Chondrocyte (in vitro differentiated cells): ENCODE measurements at places on chromosomes 2 and 18.

DNA sequence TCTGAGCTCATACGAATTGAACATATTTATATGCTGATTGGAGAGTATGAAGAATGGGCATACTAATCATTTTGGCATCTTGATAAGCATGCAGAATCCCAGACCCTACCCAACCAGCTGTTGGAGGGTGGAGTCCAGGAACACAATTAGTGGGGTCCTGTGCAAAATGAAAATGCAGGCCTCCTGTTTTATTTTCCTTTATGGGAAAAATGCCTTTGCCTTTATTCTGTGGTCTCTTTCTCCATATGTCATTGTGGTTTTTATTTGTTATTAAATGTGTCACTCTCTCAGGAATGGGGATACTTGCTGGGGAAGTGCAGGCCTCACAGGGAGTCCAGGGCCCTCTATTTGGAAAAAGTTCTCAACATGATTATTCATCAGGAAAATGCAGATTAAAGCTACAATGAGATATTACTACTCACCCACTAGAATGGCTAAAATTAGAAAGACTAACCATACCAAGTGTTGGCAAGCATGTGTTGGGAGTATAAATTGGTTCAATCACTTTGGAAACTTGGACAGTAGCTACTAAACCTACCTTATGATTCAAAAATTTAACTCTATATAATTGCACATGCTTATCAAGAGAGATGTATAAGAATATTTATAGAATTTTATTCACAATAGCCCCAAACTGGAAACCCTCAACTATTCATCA, 223.1 kb upstream of the FBXO11 start:
- DNase-seq = no peak
- H3K27me3 ChIP-seq = no peaks in the 10 kb centered on the region
- no peaks in the 10 kb centered on the region for H3K36me3 ChIP-seq
- H3K4me3 ChIP-seq = no peak overlapping the region
- H3K27ac ChIP-seq = no peak overlapping the region

- H3K36me3 ChIP-seq = no peaks in the 10 kb centered on the region
- no peak overlapping the region for H3K27ac ChIP-seq
Observed at GRCh38 chr2:95311815-95312542, 14.8 kb downstream of the KCNIP3 start.

GRCh38 chr2:72678024-72678423, 147.8 kb downstream of the EXOC6B start:
- no peaks in the 10 kb centered on the region for H3K36me3 ChIP-seq
- H3K4me1 ChIP-seq = peaks cover 44% of the 10 kb centered on the region
- H3K27ac ChIP-seq = no peak overlapping the region
- no peak overlapping the region for H3K4me3 ChIP-seq

- H3K36me3 ChIP-seq = no peaks in the 10 kb centered on the region
- no peak overlapping the region for H3K27ac ChIP-seq
- H3K4me1 ChIP-seq = peaks cover 3% of the 10 kb centered on the region
- H3K27me3 ChIP-seq = no peaks in the 10 kb centered on the region
- no peak for DNase-seq
- no peak overlapping the region for H3K4me3 ChIP-seq
Observed at GRCh38 chr2:134384131-134384530, 130.3 kb downstream of the MGAT5 start.

DNA sequence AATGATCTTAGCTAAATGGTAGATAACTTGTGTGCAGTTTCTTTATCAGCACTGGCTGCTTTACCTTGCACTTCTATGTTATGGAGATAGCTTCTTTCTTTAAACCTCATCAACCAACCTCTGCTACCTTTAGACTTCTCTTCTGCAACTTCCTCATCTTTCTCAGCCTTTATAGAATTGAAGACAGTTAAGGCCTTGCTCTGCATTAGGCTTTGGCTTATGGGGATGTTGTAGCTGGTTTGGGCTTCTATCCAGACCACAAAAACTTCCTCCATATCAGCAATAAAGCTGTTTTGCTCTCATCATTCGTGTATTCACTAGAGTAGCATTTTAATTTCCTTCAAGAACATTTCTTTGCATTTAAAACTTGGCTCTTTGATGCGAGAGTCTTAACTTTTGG, 123.7 kb downstream of the PIK3C3 start:
- peaks cover 30% of the 10 kb centered on the region for H3K36me3 ChIP-seq
- H3K27me3 ChIP-seq = no peaks in the 10 kb centered on the region
- no peak for DNase-seq
- no peaks in the 10 kb centered on the region for H3K4me1 ChIP-seq
